ENCODE measurements at places on chromosomes 2 and 18. TPM values are rescaled to one million over a fixed set of nuclear protein-coding genes. Genes with fewer than 3 reads are reported as not detected.

VPS4B gene
- polyA plus RNA-seq, result 49.2 TPM

L3MBTL4 gene
- polyA plus RNA-seq, result not detected

EN1 gene
- polyA plus RNA-seq, result 4.1 TPM

RESP18 gene
- polyA plus RNA-seq, result not detected

TTL gene
- polyA plus RNA-seq, result 11.1 TPM

UNC80 gene
- not detected for polyA plus RNA-seq

ARHGAP15 gene
- 0.10 TPM for polyA plus RNA-seq

PARD6G gene
- 0.42 TPM for polyA plus RNA-seq

FSHR gene
- polyA plus RNA-seq, result not detected

CNDP1 gene
- polyA plus RNA-seq, result not detected

COX5B gene
- polyA plus RNA-seq, result 315 TPM

SP5 gene
- not detected for polyA plus RNA-seq

TUBA4B gene
- not detected for polyA plus RNA-seq

SCN3A gene
- not detected for polyA plus RNA-seq

CFAP210 gene
- not detected for polyA plus RNA-seq

SLC38A11 gene
- not detected for polyA plus RNA-seq

C2orf66 gene
- 0.25 TPM for polyA plus RNA-seq

SGPP2 gene
- not detected for polyA plus RNA-seq

C2orf78 gene
- polyA plus RNA-seq, result not detected

NR4A2 gene
- 2.9 TPM for polyA plus RNA-seq

SLC4A5 gene
- polyA plus RNA-seq, result 0.35 TPM

All from GM23248 (cell line).